ENCODE measurements at places on chromosomes 2 and 18.

GRCh38 chr2:147355706-147356105 is 489.1 kb upstream of the ACVR2A start:
- DNase-seq = no peak

GRCh38 chr2:42567806-42568400 is 529 bp upstream of the MTA3 start:
- DNase-seq = no peak

DNA sequence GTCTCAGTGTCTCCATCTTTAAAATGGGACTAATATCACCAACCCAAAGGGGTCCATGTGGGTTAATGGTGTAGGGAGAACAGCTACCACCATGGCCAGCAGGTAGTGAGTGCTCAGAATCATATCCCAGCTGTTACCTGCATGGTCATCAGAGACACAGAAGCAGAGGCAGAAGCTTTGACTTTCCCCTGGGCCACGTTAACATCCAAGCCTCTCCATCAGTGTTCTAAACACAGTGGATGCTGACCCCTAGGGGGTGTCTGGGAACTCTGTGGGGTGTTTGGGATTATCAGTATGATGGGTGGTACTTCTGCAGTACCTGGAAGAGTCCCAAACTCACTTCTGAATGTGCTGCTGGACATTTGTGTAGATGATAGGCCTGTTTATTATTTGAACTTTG is 93.6 kb downstream of the GYPC start:
- no peak for DNase-seq

DNA sequence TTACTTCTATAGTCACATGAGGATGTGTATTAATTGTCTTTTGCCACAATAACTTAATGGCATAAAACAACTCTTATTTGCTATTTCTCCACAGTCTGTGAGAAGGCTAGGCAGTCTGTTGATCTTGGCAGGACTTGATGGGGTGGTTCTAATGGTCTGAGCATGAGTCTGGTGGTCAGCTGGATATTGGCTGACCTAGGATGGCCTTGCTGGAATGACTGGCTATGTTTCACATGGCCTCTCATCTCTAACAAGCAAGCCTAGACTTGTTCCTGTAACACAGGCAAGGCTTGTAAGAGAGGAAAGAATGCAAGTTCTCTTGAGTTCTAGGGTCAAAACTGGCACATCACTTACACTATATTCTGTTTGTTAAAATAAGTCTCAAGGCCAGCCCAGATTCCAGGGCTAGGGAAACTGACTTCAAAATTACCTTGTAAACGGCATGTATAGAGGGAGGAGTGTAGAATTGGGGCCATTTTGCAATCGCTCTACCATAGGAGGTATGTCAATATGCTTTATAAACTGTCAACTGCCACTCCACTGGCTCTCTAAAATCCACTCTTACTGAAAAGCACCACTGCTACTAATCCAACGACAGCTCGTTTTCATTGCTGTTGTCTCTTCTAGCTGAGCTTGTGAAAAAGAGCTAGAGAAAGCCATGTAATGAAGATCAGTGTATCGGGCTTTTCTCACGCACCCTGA is 325.0 kb upstream of the PKDCC start:
- DNase-seq = no peak

DNA sequence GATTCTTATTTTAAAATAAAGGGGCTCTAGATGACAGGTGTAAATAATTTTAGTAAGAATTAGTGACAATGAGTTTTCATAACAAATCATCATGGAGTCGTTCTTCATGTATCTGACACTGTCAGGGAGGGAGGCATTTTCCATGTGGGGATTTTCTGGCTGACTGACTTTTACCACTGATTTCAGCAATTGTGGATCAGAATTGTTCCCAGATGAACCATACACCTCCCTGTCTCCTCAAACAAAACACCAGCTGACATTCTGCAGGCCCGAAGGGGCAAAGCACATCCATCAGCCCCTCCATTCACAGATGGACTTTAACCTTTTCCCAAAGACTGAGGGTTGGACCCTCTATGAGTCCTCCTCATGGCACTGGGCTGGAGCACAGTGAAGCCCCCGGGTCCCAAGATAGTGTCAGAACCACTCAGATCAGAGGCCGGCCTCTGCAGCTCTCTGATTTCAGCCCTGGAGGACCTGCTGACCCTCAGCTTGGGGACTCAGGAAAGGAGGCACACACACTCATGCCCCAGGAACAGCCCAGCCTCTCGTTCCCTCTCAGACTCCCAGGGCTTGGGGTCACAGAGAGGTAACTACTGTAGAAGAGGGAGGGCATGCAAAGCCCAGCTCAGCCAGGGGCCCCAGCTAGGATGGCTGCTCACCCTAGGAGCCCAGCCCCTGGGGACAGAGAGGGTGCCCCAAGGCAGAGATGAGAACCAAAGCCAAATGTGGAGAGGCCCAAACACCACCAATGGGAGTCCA is 43.2 kb upstream of the LOXHD1 start:
- DNase-seq = no peak

- DNase-seq = no peak
Observed at GRCh38 chr2:79082987-79083386, 4.8 kb downstream of the REG1B start.

GRCh38 chr18:54607213-54608027 is 16.4 kb downstream of the DYNAP start:
- DNase-seq = no peak

DNA sequence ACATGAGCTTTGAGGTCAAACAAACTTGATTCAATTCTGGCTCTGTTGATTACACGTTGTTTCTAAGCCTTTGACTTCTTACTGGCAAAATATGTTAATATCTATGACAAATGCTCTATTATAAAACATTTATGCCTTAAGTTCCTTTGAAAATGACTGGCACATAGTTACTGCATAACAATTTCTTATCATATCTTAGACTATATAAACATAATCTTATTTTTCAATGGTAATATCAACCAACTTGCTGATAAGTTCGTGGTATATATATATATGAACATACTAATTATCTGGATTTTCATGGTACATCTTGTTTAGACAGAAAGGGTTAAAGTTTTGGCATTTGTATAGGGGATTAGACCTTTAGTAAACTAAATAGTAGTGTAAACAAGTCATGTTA is 645.6 kb upstream of the ZNF804A start:
- DNase-seq = no peak

DNA sequence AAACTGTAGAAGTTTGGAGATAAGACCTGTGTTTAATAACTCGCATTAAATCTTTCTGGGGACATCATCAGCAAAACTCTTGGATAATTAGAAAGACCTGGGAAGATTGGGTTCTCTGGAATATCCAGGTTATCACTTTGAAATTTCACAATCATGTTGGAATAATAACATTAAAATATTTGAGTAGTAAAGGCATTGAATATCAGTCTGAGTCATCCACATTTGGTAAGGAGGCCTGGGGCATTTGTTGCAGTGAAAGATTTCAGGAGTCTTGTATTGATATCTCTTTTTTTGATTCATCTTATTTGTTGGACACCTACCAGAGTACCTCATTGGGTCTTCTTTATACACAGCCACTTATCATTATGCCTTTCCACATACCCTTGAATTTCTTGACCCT is 95.9 kb downstream of the EPB41L5 start:
- no peak for DNase-seq

DNA sequence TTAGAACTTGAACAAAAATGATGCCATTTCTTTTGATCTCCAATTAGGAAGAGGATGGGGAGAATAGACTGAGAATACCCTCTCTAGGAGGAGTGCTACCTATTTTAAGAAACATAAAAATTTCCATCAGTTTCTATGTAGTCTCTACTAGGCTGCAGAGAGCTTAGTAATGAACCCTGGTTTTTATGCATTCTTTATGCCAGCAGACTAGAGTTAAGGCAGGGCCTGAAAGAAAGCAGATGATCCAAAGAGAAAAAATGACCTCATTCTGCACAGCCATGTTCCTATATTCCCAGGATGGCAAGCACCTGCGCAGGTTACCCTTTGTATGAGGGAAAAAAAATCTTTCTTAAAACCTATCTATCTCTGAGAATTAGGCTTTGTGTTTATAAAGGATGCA is 254.9 kb downstream of the RIT2 start:
- no peak for DNase-seq

GRCh38 chr2:68588589-68588988 is 54.8 kb upstream of the PROKR1 start:
- no peak for DNase-seq

GRCh38 chr18:54775686-54776085 is 52.6 kb upstream of the RAB27B start:
- no peak for DNase-seq

GRCh38 chr18:461762-462161 is 38.7 kb downstream of the COLEC12 start:
- DNase-seq = no peak

- no peak for DNase-seq
Observed at GRCh38 chr18:70015127-70015526, 67.5 kb upstream of the CD226 start.

DNA sequence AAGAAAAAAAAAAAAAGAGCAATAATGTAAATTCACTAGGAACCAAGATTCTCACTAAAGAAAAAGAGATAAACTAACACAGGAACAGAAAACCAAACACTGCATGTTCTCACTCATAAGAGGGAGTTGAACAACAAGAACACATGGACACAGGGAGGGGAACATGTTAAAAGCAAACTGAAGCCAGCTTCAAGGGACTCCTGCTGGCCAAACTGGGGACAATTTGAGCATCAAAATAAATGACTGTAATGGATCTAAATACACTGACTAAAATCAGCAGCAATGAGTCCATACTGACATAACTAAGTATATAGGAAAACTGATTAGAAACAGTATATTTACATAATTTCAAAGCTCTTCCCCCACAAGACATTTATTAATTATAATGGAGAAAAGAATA is 73.0 kb downstream of the FARSB start:
- DNase-seq = no peak

DNA sequence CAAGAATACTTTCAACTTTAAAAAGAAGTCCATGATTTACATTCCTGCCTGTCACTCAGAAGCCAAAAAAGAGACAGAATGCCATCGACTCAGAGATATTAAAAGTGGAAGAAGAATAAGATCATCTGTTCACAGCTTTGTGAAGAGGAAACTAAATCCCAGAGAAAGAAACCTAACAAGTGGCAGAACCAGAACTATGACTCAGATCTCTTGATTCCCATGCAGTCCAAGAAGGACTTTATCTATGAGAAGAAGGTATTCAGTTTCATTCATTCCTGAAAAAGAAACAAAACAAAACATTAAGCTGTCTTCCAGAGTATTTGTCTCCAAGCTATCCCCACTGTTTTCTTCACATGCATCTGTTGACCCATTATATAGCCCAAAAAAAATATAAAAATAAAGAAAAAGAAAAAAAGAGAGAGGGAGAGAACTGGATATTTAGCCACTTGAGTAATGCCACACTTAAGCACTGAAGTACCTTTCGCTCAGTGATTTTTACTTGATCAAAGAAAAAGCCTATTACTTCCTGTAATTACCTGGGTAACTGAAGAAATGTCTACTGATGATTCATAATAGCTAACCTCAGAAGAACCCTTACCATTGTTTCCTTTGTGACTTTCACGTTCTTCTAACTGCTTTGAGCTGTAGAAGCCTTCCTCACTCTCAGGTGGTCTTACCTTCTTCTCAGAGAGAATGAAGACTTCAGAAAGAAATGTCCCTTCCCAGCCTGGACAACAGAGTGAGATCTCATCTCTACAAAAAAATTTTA is 17.7 kb upstream of the AKAIN1 start:
- no peak for DNase-seq

DNA sequence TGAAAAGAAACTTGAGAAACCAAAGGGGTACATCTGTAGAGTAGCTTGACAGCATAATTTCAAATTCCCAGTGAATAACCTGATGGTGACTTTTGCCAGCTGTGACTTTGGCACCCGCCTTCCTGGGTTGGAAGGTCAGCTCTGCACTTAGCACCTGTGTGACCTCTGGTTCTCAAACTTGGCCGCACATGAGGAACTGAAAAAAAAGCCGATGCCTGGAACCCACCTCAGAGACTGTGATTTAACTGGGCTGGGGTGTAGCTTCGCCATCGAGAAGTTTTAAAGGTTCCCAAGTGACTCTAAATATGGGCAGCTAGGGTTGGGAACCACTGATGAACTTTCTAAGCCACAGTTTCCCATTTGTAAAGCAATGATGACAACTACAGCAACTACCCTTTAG is 6.5 kb downstream of the EFEMP1 start:
- no peak for DNase-seq

GRCh38 chr2:154707994-154708575 is 9.6 kb downstream of the KCNJ3 start:
- no peak for DNase-seq

- no peak for DNase-seq
Observed at GRCh38 chr2:48480526-48480925, 49.4 kb upstream of the STON1 start.

- DNase-seq = no peak
Observed at GRCh38 chr2:96954011-96954846, 32.2 kb downstream of the FAM178B start.

GRCh38 chr2:111053266-111053665 is 67.4 kb upstream of the BCL2L11 start:
- no peak for DNase-seq

DNA sequence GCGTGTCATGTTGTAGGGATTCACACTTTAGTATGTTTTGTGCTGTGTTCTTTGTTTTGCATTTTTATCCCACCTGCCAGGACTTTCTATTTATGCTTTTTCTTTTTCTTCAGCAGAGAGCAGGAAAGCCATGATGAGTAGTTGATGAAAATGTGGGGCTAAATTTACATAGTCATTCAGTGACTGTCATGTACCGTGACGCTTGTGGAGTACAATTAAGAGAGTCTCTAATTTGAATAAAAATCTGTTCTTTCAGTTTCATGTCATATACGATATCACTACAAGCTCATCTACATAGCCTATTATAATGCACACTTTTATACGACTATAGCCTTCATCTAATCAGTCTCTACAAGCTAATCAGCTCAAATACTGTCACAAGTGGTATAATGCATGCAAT is 112.7 kb upstream of the SPATS2L start:
- DNase-seq = no peak

GRCh38 chr2:226873051-226873620 is 37.3 kb downstream of the RHBDD1 start:
- no peak for DNase-seq

- no peak for DNase-seq
Observed at GRCh38 chr2:239621611-239622010, 220.8 kb upstream of the HDAC4 start.

GRCh38 chr18:33020877-33021276 is 248.1 kb upstream of the KLHL14 start:
- no peak for DNase-seq

DNA sequence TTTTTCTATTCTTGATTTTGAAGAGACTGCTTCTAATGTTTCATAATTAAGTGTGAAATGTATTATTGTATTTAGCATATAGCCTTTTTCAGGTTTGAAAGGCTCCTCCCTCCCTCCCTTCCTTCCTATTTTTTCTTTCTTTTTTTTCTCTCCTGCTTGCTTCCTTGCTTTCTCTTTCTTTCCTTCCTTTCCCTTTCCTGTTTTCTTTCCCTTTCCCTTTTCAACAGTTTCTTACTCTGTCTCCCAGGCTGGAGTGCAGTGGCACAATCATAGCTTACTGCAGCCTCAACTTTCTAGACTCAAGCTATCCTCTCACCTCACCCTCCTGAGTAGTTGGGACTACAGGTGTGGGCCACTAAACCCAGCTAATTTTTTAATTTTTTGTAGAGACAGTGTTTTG is 44.6 kb downstream of the RMDN2 start:
- DNase-seq = no peak

- DNase-seq = no peak
Observed at GRCh38 chr2:113894156-113894743, 4.4 kb downstream of the ACTR3 start.

- no peak for DNase-seq
Observed at GRCh38 chr2:198657512-198658121, 800.1 kb downstream of the SATB2 start.

- DNase-seq = no peak
Observed at GRCh38 chr2:14632133-14632936, at the start of gene LRATD1. TSS of gene LRATD1 (plus strand) at chr2:14632717. CDS start at chr2:14633980, 1,263 bp downstream.

- no peak for DNase-seq
Observed at GRCh38 chr18:13625355-13625754, 101.0 kb downstream of the FAM210A start.

All from activated CD4-positive, CD25-positive, alpha-beta regulatory T cell (primary cell).